ENCODE measurements at places on chromosomes 12 and 14. TPM values are rescaled to one million over a fixed set of nuclear protein-coding genes. Genes with fewer than 3 reads are reported as not detected.

Gene STAC3
- 2.0 TPM for total RNA-seq

Gene FBXO34
- total RNA-seq: 19.8 TPM

Gene DDX23
- 121 TPM for total RNA-seq

- no peak for DNase-seq
These were observed 46.1 kb downstream of the MSRB3 start for GRCh38 chr12:65324551-65324950.

- DNase-seq: no peak
These were observed 47.4 kb upstream of the GPR68 start for GRCh38 chr14:91291786-91292405.

DNA sequence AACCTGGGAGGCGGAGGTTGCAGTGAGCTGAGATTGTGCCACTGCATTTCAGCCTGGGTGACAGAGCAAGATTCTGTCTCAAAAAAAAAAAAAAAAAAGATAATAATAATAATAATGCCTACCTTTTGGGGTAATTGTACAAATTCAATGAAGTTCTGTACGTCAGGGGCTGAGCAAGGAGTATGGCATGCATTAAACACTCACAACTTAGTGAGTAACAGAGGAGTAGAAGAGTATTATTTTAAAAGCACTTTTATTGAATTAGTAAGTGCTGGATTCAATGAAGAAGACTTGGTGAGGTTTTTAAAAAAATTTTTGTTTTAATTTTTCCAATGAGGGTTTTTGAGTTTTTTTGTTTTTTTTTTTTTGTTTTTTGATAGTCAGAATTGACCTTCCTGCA is 783.6 kb upstream of the TBX3 start:
- DNase-seq: no peak

DNA sequence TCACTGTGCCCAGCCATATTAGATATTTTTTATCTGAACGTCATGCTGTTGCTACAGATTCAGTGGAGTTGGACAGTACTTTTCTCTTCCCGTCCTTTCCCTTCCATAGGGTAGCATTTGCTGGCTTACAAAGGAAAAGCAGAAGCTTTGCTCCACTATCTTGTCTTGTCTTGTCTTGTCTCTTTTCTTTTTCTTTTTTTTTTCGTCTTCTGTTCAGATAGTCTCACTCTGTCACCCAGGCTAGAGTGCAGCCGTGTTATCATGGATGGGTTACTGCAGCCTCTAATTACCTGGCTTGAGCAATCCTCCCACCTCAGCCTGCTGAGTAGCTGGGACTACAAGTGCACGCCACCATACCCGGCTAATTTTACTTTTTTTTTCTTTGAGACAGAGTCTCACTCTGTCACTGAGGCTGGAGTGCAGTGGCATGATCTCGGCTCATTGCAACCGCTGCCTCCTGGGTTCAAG is 21.1 kb downstream of the OR10G3 start:
- no peak for DNase-seq

All from activated CD4-positive, alpha-beta memory T cell treated with anti-CD3 and anti-CD28 coated beads for 36 hours (primary cell).